ENCODE measurements at places on chromosomes 7 and 10. TPM values are rescaled to one million over a fixed set of nuclear protein-coding genes. Genes with fewer than 3 reads are reported as not detected.

DNA sequence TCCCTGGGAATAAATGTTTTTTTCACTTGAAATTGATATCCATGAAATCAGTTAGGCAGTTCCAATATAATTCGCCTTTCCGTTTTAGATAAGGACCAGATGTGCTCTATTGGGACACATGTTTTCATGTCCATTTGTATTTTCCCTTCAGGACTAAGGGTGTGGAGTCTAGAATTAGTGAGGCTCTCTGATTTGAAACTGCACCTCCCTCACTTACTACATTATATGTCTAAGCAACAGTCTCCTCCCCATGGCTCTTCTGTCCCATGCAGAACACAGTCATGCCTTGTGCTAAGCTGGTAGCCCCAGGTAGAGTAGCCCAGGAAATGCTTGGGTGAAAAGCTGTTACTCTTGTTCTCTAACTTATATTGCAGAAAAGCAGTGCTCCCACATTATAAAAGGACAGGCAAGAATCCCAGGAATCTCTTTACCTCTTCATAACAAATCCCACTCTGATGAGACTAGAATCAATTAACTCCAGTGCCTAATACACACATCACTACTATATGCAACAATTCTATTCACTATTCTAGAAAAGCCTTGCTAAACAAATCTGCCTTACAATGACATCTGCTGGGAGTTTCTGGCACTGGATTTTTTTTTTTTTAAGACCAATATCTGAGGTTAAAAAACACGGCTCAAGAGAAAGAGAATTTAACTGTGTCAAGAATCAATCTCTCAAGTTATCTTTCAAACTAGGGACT, 293.9 kb downstream of the SNX13 start:
- no peak for DNase-seq

- DNase-seq, result no peak
Measured at GRCh38 chr10:126256864-126257263, 131.4 kb downstream of the ADAM12 start.

The VWA2 gene
- polyA plus RNA-seq, result 0.48 TPM

DNA sequence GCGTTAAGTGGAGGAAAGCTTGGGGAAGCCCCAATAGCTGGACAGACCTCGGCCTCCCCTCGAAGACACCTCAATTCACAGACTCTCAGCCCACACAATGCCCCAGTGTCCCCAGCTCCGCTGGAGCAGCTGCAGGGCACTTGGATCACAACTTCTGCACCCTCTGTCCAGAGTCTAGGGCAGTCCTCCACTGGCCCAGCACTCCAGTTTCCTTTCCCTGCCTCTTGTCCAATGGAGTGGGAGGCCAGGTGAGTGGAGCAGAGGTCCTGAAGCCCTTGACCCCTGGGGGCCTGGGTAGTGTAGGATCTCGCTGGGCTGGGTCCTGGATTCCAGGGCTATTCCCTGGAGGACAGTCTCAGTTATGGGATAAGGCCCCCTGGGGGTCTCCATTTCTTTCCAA, 11.9 kb downstream of the SFRP5 start:
- DNase-seq, result no peak

DNA sequence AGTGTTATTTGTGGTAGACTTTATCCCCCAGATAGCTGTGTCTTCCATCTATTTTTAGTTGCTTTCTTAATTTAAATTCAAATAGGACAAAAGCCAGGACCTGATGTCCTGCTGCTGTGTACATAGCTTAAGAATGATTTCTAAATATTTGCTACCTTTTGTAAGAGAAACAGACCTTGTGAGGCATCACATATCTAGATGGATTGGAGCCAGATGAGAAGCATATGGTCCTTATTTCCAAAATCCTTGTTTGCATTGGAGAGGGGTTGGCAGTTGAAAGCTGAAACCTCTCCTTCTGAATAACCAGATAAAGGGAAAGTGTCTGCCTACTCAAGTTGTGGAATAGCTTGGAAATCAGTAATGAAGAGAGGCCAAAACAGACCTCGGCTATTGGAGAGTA, 50.7 kb upstream of the AMPH start:
- DNase-seq, result no peak

- DNase-seq, result no peak
Measured at GRCh38 chr7:39075210-39075609, 97.5 kb downstream of the POU6F2 start.

- no peak for DNase-seq
Measured at GRCh38 chr10:133520193-133520738, 6.9 kb upstream of the CYP2E1 start.

GRCh38 chr7:140229101-140229525, 52.3 kb upstream of the KDM7A start:
- no peak for DNase-seq

DNA sequence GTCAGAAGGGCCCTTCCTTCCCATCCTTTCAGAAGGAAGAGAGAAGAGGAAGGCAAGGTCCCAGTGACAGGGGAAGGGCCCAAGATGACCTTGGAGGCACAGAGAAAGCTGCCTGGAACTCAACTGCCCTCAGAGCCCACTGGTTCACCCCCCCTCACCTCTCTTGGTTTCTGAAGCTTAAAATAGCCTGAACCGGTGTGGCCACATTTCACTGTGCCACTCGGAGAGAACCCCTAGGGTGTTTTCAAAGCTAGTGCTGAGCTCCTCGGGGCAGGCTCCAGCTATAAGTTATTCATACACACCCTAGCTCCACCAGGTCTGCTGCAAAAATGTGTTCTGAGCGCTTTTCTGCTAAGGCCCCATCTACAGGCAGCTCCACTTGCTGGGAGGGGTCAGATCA, 60.9 kb upstream of the ADRB1 start:
- no peak for DNase-seq

The SRGN gene
- 23.1 TPM for polyA plus RNA-seq

The ADAMTS14 gene
- 17.9 TPM for polyA plus RNA-seq

DNA sequence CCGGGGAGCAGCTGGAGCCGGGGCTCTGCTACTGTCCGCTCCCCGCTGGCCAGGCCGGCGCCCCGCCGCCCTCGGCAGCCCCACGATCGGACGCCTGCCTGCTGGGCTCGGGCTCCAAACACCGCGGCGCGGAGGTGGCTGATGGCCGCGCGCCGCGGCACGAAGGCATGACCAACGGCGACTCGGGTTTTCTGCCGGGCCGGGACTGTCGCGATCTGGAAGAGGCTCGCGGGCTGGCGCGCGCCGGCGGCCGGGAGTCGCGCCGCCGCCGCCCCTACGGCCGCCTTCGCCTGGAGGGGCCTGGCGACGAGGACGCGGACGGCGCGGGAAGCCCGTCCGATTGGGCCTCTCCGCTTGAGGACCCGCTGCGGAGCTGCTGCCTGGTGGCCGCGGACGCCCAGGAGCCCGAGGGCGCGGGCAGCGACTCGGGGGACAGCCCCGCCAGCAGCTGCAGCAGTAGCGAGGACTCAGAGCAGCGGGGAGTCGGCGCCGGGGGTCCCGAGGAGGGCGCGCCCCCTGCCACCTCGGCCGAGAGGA, 570 bp downstream of the TBC1D12 start:
- no peak for DNase-seq

DNA sequence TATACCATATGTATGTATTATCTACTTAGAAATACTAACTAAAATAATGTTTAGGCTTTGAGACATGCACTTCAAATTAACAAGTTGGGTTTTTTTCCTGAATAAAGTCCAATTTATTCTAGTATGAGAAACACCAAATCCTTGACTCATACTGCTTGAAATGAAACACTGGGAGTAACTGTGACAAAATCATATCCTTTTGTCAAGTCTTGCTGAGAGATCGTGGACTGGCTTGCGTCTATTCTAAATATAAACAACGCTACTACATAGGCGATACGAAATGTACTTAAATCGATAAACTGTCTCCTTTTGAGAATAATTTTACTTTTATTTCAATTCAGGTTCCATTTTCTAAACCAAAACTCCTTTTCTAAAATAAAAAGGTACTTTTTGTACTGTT, 16.3 kb downstream of the SMURF1 start:
- DNase-seq, result no peak

GRCh38 chr7:129315960-129316359, 91.1 kb downstream of the AHCYL2 start:
- DNase-seq, result no peak

- peak; percentile 8 for DNase-seq
Measured at GRCh38 chr7:90594751-90595317, 1.3 kb upstream of the CDK14 start.

DNA sequence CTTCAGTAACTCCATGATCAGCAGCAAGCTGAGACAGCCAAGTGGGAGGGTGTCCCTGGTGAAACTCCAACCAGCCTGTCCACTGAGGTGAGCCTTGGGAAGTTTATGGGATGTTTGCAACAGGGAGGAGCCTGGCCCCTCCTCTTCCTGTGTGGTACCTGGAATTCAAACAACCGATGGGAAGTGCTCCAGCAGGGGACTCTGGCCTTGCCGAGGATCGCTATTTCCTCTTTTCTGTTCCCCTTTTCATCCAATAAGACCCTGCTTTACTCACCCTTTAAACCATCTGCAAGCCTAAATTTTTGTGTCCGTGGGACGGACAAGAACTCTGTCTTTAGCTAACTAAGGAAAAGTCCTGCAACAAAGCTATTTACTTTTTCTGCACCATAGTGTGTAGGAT, 491.1 kb upstream of the ZMIZ1 start:
- no peak for DNase-seq

DNA sequence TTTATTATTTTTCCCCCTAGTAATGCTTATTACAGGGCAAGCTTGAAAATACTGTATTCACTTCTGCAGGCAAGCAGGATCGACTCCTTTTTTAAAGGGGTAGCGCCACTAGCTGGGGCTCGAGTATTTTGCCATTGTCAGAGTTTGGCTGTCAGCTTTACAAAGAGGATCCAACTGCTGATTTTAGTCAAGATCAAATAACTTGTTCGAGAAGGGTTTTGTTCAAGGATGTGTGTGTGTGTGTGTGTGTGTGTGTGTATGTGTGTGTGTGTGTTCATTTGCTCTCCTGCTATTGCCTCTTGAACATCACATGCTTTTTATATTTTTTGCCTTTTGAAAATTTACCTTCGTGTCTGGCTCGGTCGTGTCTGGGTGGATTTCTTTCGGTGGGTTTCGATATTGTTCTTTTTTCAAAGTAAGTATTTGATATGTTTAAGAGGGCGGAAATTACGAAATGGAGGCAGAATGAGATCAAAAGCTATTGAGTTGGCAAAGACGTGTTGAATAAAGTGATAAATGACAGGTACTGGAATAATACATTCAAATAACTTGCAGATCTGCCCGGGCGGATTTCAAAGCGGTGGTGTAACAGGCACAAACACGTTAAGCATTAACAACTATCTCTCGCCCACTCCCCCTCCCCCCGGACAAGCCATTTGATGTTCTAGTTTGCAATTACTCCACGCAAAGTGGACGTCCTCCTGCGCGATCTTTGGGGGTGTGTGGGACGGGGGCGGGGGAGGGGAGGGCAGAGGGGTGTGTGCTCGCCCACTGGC, 1.1 kb downstream of the ARID5B start:
- DNase-seq, result peak; percentile 69

The ACSM6 gene
- not detected for polyA plus RNA-seq

GRCh38 chr10:14654821-14655382, 119.8 kb downstream of the FAM107B start:
- DNase-seq, result no peak

The OPALIN gene
- polyA plus RNA-seq, result not detected

The CAMK2B gene
- polyA plus RNA-seq, result 22.9 TPM

The SPACDR gene
- polyA plus RNA-seq, result 1.7 TPM

- DNase-seq, result no peak
Measured at GRCh38 chr7:80859272-80859970, 59.4 kb downstream of the SEMA3C start.

DNA sequence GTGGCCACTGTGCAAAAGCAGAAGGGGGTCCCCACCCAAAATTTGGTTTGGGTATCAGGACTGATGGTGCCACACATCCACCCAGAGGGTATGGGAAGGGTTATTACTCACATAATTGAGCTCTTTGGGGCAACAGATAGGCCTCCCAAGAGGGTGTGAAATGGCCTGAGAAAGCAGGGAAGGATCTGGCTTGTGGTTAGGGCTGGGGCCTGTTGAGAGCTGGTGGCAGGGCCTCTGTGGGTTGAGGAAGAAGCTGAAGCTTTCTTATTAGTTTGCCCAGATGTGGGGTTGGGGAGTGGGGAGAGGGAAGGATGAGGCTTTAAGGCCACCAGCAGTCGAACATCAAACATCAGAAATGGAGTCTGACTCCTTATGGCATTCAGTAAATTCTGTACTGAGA, 18.3 kb upstream of the MKI67 start:
- DNase-seq, result no peak

- no peak for DNase-seq
Measured at GRCh38 chr10:28935061-28935460, 257.7 kb downstream of the BAMBI start.

The HOXA5 gene
- polyA plus RNA-seq, result 19.1 TPM

DNA sequence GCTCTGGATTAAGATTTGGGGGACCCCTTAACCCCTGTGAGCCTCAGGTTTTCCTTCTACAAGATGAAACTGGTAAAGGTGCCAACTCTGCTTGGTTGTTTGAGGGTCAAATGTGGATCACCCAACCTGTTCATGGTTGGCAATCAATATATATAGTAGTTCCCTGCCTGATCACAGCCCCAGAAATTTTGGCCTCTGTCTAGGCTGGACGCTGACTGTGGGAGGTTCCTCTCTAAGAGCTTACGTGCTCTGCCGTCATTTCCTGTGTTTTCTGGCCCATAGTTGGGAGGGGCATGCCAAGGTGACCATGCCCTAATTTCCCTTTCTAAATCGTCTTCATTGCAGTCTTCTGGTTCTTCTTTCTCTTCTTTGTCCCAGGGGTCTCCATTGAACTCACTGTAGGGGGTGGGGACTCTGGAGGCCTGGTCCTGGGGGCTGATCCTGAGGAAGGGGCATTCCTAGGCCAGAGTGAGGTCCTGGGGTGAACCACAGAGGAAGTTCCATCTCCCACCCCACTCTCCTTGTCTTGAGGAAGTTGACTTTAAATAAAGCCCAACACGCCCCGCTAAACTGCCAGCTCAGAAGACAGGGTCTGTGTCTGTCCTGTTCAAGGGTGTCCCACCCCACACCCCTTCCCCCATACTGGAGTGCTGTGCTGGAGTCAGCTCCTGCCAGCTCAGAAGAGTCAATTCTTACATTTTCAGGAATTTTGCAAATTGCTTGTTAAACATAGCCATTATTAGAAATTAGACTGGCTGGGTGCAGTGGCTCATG, 98.9 kb upstream of the SDK1 start:
- DNase-seq, result no peak

The ZNF804B gene
- not detected for polyA plus RNA-seq

The GATA3 gene
- polyA plus RNA-seq, result 0.33 TPM

- DNase-seq, result no peak
Measured at GRCh38 chr10:31134311-31134952, 102.8 kb upstream of the ZNF438 start.

The KCNIP2 gene
- 4.3 TPM for polyA plus RNA-seq

The APBB1IP gene
- polyA plus RNA-seq, result 1.6 TPM

DNA sequence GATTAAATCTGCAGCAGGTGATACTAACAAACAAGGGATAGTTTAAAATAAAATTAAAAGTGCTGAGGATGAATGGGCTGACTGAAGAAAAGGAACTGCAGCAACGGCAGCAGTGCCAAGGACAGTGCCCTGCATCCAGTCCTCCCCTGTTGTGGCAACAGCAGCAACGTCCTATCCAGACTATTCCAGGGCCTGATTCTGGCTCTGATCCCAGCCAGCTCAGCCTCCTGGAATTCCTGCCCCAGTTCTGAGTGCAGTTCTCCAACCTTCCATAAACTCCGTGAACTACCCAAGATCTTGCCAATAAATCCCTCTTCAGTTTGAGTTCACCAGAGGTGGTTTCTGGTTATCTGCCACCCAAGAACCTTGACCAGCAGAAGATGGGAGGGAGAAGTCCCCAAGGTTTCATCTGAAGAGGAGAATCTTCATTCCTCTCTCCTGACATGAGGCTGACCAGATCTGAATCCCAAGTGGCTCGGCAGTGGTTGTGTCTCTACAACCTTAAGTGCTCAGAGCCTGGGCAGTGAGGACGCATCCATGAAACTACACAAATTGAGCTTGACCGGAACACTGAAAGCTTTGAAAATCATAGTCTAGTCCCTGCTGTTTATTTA, 115.8 kb downstream of the SORBS1 start:
- no peak for DNase-seq

The NME8 gene
- not detected for polyA plus RNA-seq

Data from forelimb muscle (tissue), 1 donor.